Activated CD8-positive, alpha-beta memory T cell treated with anti-CD3 and anti-CD28 coated beads, Interleukin-2, amount 10 ng/mL, durations not matched to agents 7 days and 5 days (primary cell): ENCODE measurements at places on chromosomes 7 and 10.

- H3K27ac ChIP-seq: no peak overlapping the region
- H3K27me3 ChIP-seq: no peaks in the 10 kb centered on the region
- no peak for DNase-seq
- H3K4me3 ChIP-seq: no peak overlapping the region
These were observed 48.4 kb downstream of the BMPR1A start for GRCh38 chr10:86804805-86805204.

DNA sequence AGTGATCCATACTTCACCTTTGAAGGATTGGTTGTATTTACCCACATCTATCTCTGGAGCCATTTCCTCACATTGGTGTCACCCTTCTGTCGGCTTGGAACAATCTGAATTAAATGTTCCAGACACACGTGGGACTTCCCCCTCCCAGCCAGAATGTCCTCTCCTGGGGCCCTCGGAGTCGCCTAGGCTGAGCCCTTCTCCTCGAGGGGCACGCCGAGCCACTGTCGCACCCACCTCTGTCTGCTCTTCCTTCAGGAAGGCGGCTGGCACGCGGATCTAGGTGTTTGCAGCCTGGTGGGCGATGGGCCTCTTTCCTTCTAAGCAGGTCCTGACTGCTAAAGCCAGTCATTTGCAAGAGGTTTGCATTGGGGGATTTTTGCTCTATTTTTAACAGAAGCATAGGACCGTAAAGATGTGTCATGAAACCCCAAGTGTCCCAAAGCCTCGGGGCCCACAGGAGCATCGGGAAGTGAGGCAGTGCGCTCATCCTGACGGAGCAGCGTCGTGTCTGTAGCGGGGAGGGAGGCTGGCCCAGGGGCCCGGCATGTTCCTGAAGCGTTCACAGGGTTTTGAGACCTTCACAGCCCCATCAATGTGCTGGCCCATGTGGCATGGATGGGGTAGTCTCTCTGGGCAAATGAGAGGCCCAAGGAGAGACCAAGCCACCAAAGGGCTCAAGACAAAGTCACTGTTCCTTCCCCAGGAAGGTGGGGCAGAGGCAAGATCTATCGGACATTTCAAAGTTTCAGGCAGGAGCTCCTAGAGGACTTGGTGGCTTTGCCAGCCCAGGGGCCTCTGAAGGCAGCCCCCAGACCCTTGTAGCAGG is 86.7 kb downstream of the RGS10 start:
- H3K4me1 ChIP-seq: peaks cover 2% of the 10 kb centered on the region
- no peaks in the 10 kb centered on the region for H3K27me3 ChIP-seq
- H3K36me3 ChIP-seq: no peaks in the 10 kb centered on the region
- H3K27ac ChIP-seq: no peak overlapping the region
- no peak overlapping the region for H3K4me3 ChIP-seq

DNA sequence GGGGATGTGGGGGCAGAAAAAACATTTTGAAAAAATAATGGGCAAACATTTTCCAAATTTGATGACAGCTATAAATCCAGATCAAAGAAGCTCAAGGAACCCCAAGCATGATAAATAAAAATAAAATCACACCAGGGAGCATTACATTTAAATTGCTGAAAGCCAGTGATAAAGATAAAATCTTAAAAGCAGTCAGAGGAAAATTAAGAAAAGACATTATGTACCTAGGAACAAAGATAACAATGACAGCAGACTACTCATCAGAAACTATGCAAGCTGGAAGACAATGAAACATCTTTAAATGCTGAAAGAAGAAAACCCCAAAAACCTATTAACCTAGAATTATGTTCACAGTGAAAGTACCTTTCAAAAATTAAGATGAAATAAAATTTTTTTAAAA is 23.3 kb downstream of the NEUROG3 start:
- H3K4me1 ChIP-seq: no peaks in the 10 kb centered on the region
- H3K27ac ChIP-seq: no peak overlapping the region
- no peak overlapping the region for H3K4me3 ChIP-seq
- H3K27me3 ChIP-seq: peaks cover 29% of the 10 kb centered on the region

DNA sequence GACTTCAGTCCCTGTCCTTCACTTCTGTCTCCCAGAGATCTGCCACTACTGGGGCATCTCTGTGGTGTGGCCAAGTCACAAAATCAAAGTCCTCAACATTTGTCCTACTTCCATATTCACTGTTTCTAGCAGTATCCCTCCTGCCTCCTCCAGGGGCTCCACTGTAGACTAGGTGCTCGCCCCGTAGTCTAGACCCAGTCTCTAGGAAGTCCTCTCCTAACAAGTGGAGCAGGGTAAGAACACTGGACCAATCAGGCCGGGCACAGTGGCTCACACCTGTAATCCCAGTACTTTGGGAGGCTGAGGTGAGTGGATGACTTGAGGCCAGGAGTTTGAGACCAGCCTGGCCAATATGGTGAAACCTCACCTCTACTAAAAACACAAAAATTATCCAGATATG is 57.4 kb downstream of the SKIDA1 start:
- DNase-seq: no peak
- no peaks in the 10 kb centered on the region for H3K36me3 ChIP-seq
- no peak overlapping the region for H3K4me3 ChIP-seq
- no peaks in the 10 kb centered on the region for H3K4me1 ChIP-seq

DNA sequence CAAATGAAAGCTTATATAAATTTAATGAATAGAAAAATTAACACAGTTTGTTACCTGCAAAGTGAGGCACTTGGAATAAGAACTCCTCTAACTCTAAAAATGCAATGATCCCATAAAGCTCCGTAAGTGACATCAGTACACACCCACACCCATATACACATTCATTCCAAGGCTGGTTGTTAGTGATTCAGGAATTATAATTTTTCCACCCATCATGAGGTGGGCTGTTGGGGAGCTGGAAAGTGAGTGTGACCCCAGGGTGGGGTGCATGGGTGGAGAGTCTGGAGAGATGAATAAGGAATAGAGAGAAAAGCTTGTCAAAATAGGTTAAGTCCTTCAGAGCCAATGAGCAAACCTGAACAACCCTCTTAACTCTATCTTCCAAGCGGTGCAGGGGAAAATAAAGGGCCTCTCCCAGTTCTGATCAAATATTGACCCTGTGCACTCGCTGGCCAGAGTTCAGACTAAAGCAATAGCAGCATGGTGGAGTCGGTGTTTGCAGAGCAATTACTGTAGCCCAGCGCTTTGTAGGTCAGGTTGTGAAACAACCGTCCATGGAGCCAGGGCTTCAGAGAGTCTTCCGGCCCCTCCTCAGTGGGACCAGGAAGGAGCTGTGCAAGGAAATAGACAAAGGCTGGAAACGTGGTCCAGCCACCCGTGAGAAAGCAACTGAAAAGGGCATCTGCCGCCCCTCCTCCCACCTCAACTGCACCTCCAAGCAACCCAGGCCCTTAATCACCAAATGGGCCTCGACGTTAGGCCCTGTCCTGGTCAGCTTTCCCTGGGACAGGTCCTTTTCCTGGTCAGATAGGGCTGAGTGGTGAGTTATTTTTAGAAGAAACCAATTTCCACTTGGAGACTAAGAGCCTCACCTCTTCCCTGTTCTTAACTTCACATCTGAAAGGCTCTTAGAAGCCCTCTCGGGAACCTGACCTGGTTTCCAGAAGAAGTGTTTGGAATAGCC is 61.2 kb downstream of the SH3PXD2A start:
- H3K4me1 ChIP-seq: peaks cover 15% of the 10 kb centered on the region
- no peak overlapping the region for H3K4me3 ChIP-seq
- no peak overlapping the region for H3K27ac ChIP-seq
- no peak for DNase-seq

- no peaks in the 10 kb centered on the region for H3K4me1 ChIP-seq
- no peak for DNase-seq
- H3K36me3 ChIP-seq: peaks cover 4% of the 10 kb centered on the region
- H3K4me3 ChIP-seq: no peak overlapping the region
- H3K27ac ChIP-seq: no peak overlapping the region
- H3K27me3 ChIP-seq: no peaks in the 10 kb centered on the region
These were observed 29.1 kb downstream of the MCU start for GRCh38 chr10:72720814-72721660.

GRCh38 chr7:10684606-10685005 is 289.1 kb upstream of the PHF14 start:
- no peak overlapping the region for H3K4me3 ChIP-seq
- no peaks in the 10 kb centered on the region for H3K36me3 ChIP-seq
- no peak overlapping the region for H3K27ac ChIP-seq

- H3K27ac ChIP-seq: no peak overlapping the region
- no peak overlapping the region for H3K4me3 ChIP-seq
- DNase-seq: no peak
These were observed 173.8 kb upstream of the PLXNA4 start for GRCh38 chr7:132750096-132750495.

GRCh38 chr10:14621037-14621436 is 153.7 kb downstream of the FAM107B start:
- H3K27ac ChIP-seq: no peak overlapping the region
- H3K27me3 ChIP-seq: peaks cover 2% of the 10 kb centered on the region
- H3K36me3 ChIP-seq: no peaks in the 10 kb centered on the region
- H3K4me3 ChIP-seq: no peak overlapping the region

DNA sequence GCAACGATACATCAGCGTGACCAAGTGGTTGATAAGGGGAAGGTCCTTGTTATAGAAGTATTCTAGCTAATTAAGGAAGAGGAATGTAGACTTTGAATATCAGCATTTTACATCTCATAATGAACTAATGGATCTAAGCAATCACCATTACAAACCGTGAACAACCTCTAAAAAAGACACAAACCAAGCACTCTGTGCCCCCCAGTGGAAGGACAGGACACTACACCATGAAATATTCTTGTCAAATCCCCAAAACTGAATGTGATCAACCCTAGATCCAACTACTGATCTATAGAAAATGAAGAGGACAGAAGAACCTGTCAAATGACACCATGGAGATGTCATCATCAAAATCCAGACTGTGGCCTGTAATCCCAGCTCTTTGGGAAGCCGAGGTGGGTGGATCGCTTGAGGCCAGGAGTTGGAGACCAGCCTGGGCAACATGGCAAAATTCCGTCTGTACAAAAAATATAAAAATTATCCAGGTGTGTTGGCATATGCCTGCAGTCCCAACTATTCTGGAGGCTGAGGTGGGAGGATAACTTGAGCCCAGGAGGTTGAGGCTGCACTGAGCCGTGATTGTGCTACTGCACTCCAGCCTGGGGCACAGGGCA is 111.3 kb upstream of the CARD11 start:
- peaks cover 4% of the 10 kb centered on the region for H3K36me3 ChIP-seq
- H3K4me1 ChIP-seq: peaks cover 31% of the 10 kb centered on the region
- peaks cover 7% of the 10 kb centered on the region for H3K27me3 ChIP-seq
- no peak overlapping the region for H3K4me3 ChIP-seq
- DNase-seq: peak; percentile 79

DNA sequence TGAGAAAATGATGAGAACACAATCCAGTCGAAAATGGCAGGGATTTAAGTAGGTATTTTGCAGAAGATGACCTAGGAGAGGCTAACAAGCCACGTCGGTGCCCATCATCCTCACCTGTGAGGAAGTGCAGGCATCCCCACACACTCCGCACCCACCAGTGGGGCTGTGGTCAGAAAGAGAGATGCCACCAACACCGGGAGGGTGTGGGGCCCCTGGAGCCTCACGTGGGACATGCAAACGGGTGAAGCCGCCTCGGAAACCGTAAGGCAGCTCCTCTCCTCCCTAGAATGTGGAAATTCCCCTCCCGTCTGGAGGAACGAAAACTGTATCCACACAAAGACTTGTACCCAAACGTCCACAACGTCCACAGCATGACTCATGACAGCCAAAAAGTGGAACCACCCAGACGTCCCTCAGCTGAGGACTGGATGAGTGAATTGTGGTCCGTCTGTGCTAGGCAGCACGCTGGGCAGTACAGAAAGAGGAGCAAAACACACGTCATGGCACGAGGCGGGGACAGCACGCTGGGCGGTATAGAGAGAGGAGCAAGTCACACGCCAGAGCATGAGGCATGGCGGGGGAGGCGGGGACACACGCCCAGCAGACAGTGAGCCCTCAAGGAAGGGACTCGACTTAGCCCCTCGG is 246.0 kb downstream of the ELFN1 start:
- no peak overlapping the region for H3K4me3 ChIP-seq
- no peak overlapping the region for H3K27ac ChIP-seq
- peaks cover 4% of the 10 kb centered on the region for H3K36me3 ChIP-seq
- peaks cover 18% of the 10 kb centered on the region for H3K4me1 ChIP-seq

GRCh38 chr7:151695951-151696541 is 176.4 kb upstream of the RHEB start:
- no peaks in the 10 kb centered on the region for H3K36me3 ChIP-seq
- no peaks in the 10 kb centered on the region for H3K27me3 ChIP-seq
- no peaks in the 10 kb centered on the region for H3K4me1 ChIP-seq
- H3K27ac ChIP-seq: no peak overlapping the region
- no peak for DNase-seq
- no peak overlapping the region for H3K4me3 ChIP-seq

GRCh38 chr7:70599446-70600190 is 532.3 kb upstream of the GALNT17 start:
- peaks cover 4% of the 10 kb centered on the region for H3K4me1 ChIP-seq
- no peak overlapping the region for H3K4me3 ChIP-seq
- H3K27ac ChIP-seq: no peak overlapping the region
- DNase-seq: no peak

GRCh38 chr7:151847136-151847535 is 29.8 kb downstream of the PRKAG2 start:
- H3K27me3 ChIP-seq: no peaks in the 10 kb centered on the region
- DNase-seq: no peak
- H3K4me3 ChIP-seq: no peak overlapping the region
- no peaks in the 10 kb centered on the region for H3K36me3 ChIP-seq
- H3K4me1 ChIP-seq: peaks cover 14% of the 10 kb centered on the region
- H3K27ac ChIP-seq: no peak overlapping the region

GRCh38 chr7:37796138-37796775 is 52.1 kb upstream of the NME8 start:
- H3K27me3 ChIP-seq: peaks cover 12% of the 10 kb centered on the region
- no peaks in the 10 kb centered on the region for H3K4me1 ChIP-seq
- H3K36me3 ChIP-seq: no peaks in the 10 kb centered on the region

DNA sequence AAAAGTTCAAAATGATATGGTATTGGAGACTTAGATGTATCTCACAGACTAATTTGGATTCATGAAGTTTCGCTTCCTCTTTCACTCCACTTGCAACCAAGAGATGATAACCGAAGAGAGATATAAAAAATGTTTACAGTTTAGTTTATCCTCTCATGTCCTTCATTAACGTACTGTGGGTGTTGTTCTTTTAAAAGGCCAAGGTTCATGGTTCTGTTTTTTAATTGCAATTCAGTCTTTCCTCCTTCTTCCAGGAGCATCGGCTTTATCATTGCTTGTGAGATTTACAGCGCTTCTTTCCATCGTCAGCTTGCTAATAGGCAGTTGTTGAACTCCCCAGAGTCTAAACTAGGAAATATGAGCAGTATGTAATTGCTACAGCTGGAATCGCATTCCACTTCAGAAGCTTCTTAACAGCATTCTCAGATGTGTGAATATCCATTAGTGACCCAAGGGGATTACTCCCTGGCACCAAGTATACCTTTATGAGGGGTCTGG is 75.9 kb upstream of the HGF start:
- no peaks in the 10 kb centered on the region for H3K36me3 ChIP-seq
- no peak for DNase-seq
- no peaks in the 10 kb centered on the region for H3K27me3 ChIP-seq
- no peaks in the 10 kb centered on the region for H3K4me1 ChIP-seq
